Calu3 (cell line): ENCODE measurements at places on chromosomes 3 and 15. TPM values are rescaled to one million over a fixed set of nuclear protein-coding genes. Genes with fewer than 3 reads are reported as not detected.

GRCh38 chr3:148554367-148554766, 143.3 kb upstream of the AGTR1 start:
- no peak for DNase-seq

DNA sequence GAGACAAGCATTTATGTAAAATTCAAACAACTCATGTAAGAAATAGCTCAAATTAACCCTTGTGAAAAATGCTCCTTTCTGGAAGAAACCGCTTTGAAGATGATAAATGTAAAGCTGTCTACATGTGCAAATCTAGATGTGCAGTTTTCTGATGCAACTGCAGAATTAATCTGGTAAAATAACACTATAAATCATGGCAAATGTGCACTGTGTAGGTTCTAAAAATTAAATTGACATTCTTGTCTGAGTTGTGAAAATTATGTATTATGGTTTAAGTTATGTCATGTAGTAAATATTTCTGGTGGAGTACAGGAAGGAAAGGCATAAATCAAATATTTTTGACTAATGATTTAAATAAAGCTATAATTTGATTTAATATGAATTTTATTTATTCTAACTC, 678.1 kb upstream of the SEMA6D start:
- DNase-seq = no peak

DNA sequence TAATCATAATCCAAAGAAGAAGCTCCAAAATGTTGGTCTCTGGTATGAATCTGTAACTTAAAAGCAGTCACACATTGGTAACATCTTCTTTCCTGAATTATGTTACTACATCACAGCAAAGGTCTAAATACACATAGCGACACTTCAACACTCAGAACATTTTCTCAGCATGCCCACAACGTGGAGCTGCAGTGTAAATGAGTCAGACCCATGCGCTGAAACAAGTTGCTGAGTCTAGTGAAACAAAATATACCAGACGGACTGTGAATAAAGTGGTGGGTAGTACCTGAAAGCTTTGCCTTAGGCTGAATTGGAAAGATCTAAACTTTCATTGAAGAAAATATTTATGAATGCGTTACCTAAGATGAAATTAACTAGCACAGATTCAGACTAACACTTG, 33.2 kb upstream of the GOLGA8B start:
- DNase-seq = peak; percentile 5

DNA sequence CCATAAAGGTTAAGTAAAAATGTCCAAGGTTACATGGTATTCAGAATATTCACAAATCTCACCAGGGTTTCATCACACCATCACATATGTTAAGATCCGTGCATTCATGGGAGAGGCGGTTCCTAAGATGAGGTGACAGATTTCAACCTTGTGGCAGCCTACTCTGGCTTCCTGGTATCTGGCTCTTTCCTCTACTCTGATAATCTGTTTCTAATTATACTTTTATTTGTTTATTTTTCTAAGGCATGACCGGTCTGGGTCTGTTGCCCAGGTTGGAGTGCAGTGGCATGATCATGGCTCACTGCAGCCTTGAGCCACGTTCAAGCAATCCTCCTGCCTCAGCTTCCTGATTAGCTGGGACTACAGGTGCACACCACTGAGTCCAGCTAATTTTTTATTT, 34.4 kb downstream of the RAF1 start:
- DNase-seq = no peak

- DNase-seq = no peak
Measured at GRCh38 chr3:126487151-126487771, 11.6 kb upstream of the ZXDC start.

DNA sequence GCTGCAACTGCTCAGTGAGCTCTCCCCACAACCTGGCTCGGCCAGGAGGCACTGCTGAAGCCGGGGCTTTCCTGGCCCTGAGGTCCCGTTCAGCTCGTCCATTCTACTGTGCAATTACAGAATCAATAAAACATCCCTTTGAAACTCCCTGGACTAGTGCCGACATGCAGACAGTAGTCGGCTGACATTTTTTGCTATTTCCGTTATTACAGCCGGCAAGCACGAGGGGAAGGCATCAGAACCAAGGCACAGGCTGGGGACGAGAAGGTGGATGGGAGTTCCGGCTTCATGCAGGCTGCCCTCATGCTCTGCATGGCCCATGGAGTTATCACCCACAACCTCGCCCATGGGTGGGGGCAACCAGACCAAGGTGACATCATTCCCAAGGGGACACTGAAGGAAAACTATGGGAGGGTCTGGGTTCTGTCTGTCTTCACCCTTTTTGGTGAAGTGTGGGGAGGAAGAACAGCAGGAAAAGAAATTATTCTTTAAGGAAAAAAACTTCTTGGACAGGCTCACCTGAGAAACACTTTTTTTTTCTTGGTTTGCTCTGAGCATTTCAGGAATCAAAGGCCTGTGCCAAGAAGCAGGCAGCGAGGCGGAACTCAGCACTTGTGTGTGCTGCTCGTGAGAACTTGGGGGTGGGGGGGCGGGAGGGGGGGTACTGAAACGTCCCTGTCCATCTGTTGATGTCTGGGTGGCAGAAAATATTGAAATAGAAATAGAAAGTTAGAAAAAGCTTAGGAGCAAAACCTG, 154.5 kb downstream of the FOXP1 start:
- peak; percentile 32 for DNase-seq

The SPINK8 gene
- not detected in 2 replicates for total RNA-seq

DNA sequence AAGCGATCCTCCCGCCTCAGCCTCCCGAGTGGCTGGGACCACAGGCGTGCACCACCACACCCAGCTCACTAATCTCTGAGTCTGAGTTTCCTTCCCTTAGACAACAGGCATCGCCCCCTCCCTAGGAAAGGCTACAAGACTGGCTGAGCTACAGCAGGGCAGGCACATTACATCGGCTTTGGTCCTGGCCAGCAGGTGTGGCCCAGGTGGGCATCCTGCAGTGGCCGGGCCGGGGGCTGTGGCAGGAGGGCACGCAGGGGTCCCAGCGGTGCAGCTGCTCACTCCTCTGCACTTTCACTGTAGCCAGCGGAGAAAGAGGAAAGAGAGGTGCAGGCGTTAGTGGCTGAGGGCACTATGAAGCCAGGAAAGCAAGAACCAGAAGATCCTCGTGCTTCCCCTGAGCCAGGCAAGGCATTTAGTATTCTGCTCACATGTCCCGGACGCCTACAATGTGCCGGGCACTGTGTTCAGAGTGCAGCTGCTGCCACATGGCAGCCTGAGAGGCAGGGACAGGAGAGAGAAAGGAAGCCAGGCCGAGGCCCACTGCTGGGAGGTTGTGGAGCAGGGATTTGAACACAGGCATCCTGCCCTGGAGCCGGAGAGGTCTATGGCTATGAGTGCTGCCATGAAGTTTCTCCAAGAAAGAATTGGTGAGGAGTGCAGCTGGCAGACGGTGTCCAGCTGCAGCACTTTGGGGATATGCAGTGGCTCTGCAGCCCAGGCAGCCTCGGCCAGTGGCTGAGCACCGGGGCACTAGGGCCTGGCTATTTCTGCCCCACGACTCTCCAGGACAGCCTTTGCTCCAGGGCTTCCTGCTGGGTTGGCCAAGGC, 22.3 kb downstream of the GRIP2 start:
- no peak for DNase-seq

- DNase-seq = no peak
Measured at GRCh38 chr3:195595785-195596531, 12.2 kb upstream of the APOD start.

The SLC22A14 gene
- 1.8 and 2.1 TPM in 2 replicates for total RNA-seq

GRCh38 chr3:134376385-134376765, 2.1 kb upstream of the AMOTL2 start:
- DNase-seq = no peak
